T-helper 2 cell treated with Interferon-gamma antibody and Interleukin-4, amounts not matched to agents 100 ng/mL and 5 ng/mL, for 36 hours (primary cell): ENCODE measurements at places on chromosomes 3 and 15. TPM values are rescaled to one million over a fixed set of nuclear protein-coding genes. Genes with fewer than 3 reads are reported as not detected.

ABTB1 gene
- total RNA-seq = 21.9 and 22.0 TPM in 2 replicates

RBM5 gene
- 176 and 185 TPM in 2 replicates for total RNA-seq

ESYT3 gene
- 0.61 and 1.2 TPM in 2 replicates for total RNA-seq

SLC28A2 gene
- not detected in 2 replicates for total RNA-seq

RTP4 gene
- 12.9 and 13.0 TPM in 2 replicates for total RNA-seq

GUCA1C gene
- total RNA-seq = not detected in 2 replicates

AGBL1 gene
- not detected in 2 replicates for total RNA-seq

MAP6D1 gene
- 0.57 and 1.4 TPM in 2 replicates for total RNA-seq

CCR9 gene
- not detected in 2 replicates for total RNA-seq

TGM5 gene
- 0.09 and 0.11 TPM in 2 replicates for total RNA-seq

CAMK2N2 gene
- total RNA-seq = 0.14 and 0.16 TPM in 2 replicates

TP63 gene
- 2.9 TPM in 2 replicates for total RNA-seq

STRC gene
- total RNA-seq = 0.36 and 0.48 TPM in 2 replicates

PLA2G4B gene
- total RNA-seq = 8.6 and 11.1 TPM in 2 replicates

LRRN1 gene
- total RNA-seq = 0.16 TPM in 1 of 2 replicates, not detected in the other

TYRO3 gene
- total RNA-seq = 1.3 and 2.1 TPM in 2 replicates
